ENCODE measurements at places on chromosomes 6 and 20. TPM values are rescaled to one million over a fixed set of nuclear protein-coding genes. Genes with fewer than 3 reads are reported as not detected.
A peak's percentile ranks its signal among the peaks of the same experiment; 100 is the strongest.

- peak; percentile 64 for DNase-seq
Observed at GRCh38 chr6:53033764-53034163, 31.4 kb upstream of the FBXO9 start.

Gene CEP85L
- total RNA-seq = 13.2 TPM

GRCh38 chr20:62832212-62832922 lies 15.5 kb downstream of the COL9A3 start:
- DNase-seq = peak; percentile 30

DNA sequence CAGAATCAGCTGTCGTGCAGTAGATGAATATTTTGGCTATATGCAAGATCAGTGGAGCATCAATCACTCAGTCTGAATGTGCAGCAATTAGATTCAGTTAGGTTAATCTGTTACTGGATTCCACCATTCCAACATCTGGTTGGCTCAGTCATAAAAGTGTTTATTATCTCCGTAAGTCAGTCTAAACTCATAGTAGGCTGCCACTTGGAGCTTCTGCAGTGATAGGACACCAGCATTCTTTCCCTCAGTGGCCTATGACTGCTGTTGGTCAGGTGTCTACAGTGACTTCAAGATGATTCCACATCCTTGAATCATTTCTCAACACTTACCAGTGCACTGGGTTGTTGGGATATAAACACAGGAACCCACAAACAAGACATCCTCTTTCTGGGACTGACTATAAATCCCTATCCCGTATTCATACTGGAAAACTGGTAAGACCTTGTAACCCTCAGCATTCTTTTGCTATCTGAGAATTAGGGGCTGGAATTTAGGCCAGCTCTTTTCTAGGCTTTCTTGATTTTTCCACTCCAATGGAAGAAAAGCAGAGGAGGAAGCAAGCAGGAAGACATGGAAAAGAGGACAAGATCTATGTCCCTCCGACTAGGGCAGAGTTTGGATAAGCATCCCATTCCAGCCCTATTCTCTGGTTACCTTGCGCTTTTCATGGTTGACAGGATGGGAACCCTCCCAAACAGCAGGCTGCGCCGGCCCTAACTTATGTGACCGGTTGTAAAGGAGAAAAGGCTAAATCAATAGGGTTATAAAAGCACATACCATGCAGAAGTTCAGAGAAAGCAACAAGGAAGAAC lies 919.6 kb downstream of the KIF16B start:
- DNase-seq = peak; percentile 84

Gene NKX2-2
- not detected for total RNA-seq

DNA sequence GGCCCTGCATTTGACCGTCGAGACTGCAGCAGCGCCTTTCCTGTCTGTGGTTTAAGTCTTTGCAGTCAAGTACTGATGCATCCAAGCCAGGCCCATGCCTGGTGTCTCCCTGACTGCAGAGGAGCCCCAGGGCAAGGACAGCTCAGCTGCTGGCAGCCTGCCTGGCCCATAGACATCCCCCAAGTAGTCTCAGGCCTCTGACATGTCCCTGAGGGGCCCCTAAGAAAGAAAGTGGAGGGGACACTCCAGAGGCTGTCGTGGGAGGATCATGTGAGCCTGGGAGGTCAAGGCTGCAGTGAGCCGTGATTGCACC lies 18.0 kb downstream of the HRH3 start:
- peak; percentile 51 for DNase-seq

DNA sequence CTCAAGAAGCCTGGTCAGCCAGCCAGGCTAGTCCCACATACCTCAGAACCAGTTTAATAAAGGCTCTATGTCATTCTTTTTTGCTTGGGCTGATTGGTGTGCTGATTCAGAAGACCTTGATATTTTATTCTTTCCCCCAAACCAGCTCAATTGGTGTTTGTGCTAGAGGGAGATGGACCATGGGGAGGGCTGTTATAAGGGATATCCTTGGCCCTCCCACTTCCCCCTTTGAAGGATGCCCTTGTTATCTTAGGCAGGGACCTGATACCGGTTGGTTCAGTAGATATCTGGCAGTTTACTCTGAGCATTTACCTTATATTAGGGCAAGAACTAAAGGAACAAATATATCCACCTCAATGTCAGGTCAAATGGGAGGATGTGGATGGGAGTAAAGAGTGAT lies 207.4 kb downstream of the LRFN2 start:
- no peak for DNase-seq

- DNase-seq = peak; percentile 47
Observed at GRCh38 chr6:166275714-166276166, 32.5 kb downstream of the PRR18 start.

DNA sequence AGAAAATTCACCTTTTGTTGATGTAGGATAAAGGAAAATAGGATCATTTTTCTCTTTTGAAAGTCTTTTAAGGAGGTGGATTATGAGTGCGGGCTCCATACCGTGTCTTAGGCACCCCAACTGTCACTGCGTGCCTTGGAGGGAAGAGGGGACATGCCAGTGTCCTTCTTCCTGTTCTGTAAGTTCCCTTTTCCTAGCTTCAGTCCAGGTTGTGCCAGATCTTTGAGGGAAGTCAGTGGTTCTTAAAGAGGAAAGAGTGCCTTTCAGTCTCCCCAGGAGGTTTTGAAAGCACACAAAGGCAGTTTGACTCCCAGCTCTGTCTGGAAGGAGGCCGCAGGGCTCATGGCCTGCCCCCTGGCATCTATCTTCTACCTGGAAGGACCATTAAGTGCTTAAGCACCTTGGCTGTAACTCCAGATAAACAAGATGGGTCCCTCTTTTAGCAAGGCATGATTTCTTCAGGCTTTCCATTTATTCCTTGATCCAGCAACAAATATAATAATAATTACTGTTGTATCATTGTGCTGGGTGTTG lies 13.0 kb downstream of the EFCAB8 start:
- DNase-seq = no peak

DNA sequence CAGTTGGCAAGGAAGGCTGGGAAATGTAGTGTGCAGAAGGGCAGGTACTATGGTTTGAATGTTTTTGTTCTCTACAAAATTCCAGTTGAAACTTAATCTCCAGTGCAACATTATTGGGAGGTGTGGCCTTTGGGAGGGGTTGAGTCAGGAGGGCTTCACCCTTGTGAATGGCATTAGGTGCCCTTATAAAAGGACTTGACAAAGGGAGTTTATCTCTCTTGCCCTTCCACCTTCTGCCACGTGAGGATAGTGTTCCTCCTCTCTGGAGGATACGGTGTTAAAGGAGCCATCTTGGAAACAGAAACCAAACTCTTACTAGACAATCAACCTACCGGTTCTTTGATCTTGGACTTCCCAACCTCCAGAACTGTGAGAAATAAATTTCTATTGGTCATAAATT lies 82.2 kb upstream of the LRFN2 start:
- DNase-seq = no peak

Gene SALL4
- total RNA-seq = 0.97 TPM

DNA sequence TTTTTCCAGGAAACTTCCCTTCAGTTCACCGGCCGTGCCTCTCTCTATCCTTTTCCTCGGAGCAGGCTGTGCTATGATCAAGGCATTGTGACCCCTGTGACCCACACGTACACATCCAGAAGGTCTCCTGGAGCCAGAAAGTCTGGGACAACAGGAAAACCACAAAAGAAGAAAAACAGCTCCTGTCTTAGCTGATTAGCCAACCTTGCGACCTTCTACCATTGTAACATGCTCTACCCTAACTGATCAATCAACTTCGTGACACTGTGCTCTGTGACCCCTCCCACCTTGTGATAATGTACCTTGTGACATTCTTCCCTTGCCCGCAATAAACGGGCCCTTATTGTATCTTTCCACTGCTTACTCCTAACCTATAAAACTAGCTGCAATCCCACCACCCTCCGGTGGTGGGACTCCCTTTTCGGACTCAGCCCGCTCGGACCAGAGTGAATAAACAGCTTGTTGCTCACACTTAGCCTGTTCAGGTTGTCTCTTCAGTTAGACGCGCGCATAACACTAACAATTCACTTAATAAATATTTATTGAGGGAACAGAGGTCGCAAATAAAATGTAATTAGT lies 24.2 kb downstream of the ZNF311 start:
- DNase-seq = peak; percentile 87

Gene TRIM10
- not detected for total RNA-seq

GRCh38 chr20:19506021-19506420 lies 252.0 kb upstream of the RIN2 start:
- peak; percentile 3 for DNase-seq

DNA sequence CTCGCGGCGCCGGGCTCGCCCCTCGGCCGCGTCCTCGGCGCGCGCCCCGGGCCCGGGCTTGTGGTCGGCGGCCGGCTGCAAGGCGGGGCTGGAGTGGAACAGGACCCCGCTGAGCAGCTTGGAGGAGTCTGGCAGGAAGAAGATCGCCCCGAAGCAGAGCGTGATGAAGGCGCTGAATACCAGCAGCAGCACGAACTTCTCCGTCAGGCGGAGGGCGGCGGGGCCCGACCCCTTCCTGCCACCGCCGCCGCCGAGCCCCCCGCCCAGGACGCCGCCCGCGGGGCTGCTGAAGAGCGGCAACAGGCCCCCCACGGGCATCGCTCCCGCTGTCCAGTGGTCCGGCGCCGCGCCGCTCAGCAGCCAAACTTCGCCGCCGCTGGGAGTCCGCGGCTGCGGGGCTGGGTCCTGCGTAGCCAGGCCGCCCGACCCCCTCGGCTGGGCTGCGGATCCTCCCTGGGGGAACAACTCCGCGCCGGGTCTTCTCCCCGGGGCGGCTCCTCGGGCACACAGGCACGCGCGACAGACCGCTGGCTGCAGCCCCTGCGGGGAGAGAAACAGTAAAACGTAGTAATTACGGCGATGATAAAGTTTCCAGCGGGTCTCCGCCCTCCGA lies 707 bp downstream of the MAN1A1 start:
- no peak for DNase-seq

Gene CCN2
- 177 TPM for total RNA-seq

DNA sequence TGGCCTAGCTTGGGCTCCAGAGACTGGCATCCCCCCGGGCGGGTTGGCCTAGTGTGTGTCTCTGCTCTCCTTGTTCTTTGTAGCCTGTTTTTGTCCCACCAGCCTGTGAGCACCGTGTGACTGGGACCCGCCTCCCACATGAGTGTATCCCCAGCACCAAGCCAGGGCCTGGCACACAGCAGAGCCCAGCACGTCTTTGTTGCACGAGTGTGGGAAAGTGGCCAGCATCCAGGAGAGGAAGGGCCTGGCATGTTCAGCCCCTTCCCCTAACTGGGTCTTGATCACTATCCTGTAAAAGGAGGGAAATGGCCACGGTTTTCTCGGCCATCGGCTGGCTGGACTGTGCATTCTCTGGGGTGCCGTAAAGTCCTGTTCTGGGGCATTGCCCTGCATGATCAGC lies 290.1 kb downstream of the BMP7 start:
- no peak for DNase-seq

DNA sequence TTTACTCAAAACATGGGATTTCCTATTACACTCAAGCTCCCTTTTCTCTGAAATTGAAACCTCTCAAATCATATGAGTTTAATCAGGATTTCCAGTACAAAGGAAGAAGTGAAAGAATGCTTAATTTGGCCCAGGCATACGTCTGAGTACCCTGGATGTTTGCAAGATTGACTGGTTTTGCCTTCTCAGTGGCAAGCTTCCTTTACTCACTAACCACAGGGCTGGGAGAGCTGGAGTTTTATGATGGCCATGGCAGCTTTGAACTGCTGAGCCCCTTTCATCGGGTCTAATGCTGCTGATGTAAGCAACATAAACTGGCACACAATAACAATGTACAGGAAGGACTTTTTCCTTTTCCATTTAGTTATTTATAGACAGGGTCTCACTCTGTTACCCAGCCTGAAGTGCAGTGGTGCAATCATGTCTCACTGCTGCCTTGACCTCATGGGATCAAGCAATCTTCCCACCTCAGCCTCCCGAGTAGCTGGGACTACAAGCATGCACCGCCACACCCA lies 194.8 kb downstream of the SLC35F1 start:
- DNase-seq = no peak

Gene PKIB
- 12.2 TPM for total RNA-seq

DNA sequence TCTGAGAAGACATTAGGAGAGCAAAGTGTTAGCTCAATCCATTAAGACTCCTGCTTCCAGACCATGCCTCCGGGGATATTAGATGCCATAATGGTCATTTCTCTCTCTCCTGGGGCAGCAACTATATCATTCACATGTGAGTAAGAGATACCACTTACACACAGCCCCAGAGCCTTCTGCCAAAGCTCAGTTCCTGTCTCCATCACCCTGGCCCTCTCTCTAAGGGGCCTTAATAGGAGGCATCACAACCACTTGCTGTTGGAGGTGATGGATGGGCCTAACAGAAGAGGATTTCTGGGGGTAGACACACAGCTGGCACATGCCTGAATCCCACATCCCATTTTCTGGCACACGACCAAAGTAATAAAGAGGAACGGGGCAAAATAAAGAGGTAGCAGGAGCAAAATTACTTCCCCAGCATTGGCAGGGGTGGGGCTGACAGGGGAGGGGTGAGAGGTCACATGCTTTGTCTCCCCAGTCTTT lies 34.0 kb upstream of the VSTM2L start:
- DNase-seq = no peak

- peak; percentile 83 for DNase-seq
Observed at GRCh38 chr6:64681416-64682160, 1025.4 kb downstream of the EYS start.

Gene TP53TG5
- total RNA-seq = not detected

- DNase-seq = peak; percentile 75
Observed at GRCh38 chr6:72721346-72721745, 99.5 kb downstream of the KCNQ5 start.

GRCh38 chr6:33429750-33430052 lies 9.8 kb downstream of the SYNGAP1 start:
- no peak for DNase-seq

DNA sequence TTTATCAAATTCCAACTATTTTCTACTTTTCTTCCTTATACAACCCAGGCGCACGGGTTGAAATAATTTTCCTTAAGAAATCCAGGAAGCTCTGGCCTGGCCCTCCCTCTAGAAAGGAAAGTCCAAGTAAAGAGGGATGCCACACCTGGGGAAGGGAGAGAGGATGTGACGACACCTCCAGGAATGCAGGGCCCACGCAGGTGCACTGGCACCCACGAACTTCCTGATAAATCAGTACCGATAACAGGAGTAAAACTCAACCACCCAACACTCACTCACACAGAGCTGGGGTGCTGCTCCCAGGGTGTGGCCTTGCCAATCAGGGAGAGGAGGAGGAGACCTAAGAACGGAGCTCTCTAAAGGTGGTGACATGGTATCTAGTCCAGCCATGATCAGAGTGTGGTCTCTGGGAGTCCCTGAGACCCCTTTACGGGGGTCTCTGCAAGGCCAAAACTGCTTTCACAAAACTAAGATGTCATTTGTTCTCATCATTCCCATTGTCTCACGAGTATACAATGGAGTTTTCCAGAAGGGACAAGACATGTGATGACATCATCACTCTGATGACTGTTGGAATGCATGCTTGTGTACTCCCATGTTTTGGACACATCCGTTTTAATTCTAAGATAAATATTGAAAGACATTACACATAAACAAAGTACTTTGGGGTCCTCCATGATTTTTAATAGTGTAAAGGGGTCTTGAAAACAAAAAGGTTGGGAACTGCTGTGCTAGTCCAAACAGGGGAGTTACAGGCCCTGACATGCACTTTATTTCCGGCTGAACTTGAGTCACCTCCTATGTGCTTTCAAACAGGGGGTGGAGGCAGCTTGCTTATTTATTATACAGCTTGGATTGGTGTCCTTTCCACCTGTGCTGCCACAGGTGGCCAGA lies 2.2 kb upstream of the PARD6B start:
- DNase-seq = peak; percentile 39

- DNase-seq = no peak
Observed at GRCh38 chr6:166752097-166752496, 125.0 kb upstream of the RPS6KA2 start.

- peak; percentile 24 for DNase-seq
Observed at GRCh38 chr6:44917430-44917829, 410.7 kb upstream of the RUNX2 start.

- no peak for DNase-seq
Observed at GRCh38 chr6:135731116-135731515, 120.4 kb upstream of the PDE7B start.

Gene BFSP1
- 2.9 TPM for total RNA-seq
